ENCODE measurements at places on chromosomes 2 and 18. TPM values are rescaled to one million over a fixed set of nuclear protein-coding genes. Genes with fewer than 3 reads are reported as not detected.

UGT1A8 gene
- not detected for total RNA-seq

DNA sequence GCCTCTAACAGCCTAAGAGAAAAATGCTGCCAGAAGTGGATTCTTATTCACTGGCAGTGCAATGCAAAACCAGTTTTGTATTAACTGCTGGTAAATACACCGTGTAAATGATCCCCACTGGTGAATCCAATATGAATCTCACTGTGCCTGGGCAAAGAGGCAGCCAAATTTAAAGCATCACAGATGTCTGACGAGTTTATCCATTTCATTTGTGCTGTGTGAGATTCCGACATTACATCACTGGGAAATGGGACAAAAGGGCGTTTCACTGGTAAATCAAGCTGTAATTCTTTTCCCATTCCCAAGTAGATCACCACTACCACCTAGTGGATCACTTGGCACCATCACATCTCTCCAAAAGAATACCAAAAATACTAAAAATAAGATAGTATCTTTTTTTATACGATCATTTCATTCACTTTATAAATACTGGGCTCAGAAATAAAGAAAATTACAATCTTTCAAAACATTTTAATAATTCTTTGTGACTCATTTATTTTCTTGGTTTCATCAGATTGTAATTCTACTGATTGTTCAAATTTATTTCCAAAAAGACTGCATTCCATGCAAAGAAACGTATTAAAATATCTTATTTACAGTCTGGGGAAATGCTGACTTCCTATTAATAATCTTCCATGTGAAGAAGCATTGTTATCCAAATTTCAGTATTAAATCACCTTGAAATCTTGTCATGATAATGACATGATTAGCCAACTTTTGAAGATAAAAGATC is 125.6 kb downstream of the GRB14 start:
- DNase-seq, result no peak

DNA sequence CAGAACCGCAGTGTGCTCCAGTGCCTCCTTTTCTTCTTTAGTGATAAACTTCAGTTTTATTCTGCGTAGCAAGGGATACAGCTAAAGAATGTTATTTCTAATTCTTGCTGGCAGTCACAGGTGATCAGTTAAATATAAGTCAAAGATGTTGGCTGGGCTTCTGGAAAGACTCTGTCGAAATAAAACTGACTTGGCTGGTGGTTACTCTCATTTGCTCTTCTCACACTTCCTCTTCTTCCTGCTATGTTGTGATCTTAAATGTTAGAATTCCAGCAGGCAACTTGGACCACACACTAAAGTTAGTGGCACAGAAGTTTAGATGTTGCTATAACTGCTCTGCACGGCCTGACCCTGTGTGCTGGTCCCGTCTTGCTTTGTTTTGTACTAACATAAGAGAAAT is 278.6 kb downstream of the CDH19 start:
- no peak for DNase-seq

GPR35 gene
- total RNA-seq, result 8.9 TPM

Data from naive thymus-derived CD8-positive, alpha-beta T cell (primary cell).